ENCODE measurements at places on chromosomes 3 and 15.

GRCh38 chr15:82003916-82004315, 41.9 kb downstream of the MEX3B start:
- no peak for DNase-seq

GRCh38 chr3:119913021-119913420, 131.1 kb downstream of the NR1I2 start:
- no peak for DNase-seq

- no peak for DNase-seq
Measured at GRCh38 chr15:100716456-100717085, 114.2 kb downstream of the ASB7 start.

DNA sequence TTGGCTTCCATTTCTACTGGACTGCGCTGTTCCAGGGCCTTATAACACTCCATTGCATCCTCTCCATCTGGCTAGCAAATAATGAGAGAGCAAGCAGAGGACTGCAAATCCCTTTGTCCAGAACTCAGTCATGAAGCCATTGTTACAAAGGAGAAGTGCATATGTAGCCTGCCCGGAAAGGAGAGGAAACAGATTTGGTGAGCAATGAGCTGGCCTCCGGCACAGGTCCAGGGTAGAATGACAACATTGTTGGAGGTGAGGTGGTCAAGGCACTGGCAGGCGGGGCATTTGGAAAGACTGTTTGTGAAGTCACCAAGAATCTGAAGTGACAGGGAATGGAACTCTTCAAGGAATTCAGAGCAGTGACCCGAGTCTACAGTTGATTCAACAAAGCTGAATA, 25.0 kb upstream of the ATP1B3 start:
- DNase-seq = no peak

DNA sequence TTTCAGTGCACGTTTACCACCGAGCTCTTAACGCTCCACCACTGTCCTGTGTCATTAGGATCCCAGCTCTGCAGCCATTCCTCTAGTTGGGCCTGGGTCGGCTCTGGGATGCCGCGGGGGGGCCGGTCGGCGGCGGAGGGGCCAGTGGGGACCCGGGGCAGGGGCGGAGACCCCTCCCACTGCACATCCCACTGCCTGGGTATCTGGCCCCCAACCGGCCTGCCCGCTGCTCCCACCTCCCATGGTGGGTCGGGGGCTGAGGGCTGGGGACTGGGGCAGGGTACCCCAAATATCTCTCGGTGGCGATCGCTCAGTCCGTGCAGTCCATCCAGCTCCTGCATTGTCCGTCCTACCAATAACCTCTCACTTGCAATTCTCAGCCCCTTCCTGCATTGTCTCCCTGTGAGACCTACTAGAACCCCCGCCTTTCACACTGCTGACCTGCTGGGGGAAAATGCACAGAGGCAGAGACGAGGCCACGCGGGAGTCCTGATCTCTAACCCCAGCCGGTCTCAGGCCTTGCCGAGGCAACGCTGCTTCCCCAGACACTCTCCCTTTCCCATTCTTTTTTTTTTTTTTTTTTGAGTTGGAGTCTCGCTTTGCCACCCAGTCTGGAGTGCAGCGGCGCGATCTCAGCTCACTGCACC, 24.0 kb upstream of the MUC20 start:
- DNase-seq = no peak

DNA sequence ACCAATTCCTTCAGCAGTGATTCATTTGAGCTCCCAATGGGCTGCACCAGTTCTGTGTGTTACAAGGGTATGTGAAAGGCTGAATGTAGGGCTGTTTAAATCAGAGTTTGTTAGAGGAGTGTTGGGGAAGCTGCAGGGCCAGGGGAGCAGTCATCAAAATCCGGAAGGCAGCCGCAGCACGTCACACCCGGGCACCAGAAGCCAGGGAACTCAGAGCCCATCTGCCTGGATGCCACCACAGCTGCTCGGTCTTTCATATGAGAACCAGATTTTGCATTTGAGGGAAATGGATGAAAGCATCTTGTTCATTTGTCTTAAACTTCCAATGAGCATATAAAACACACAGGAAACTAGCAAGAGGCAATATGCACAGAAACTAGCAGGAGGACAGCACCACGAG, 24.2 kb upstream of the NEO1 start:
- no peak for DNase-seq

DNA sequence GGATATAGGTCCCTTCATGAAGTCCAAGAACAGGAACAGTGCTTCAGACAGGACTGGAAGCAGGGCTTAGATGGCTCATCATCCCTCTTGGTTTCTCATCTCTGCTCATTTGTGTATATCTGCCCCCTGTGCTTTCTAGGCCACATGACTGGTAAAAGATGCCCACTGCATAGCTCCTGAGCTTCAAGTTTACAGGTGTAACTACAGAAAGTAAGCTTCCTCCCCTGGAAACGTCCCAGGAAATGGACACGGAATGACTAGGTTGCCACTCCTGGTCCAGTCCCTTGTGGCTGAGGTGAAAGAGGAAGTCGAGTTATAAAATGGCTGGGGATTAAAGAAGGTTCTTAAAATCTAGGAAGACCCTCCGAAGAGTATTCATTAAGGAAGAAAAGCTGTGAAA, 32.5 kb downstream of the MYO5A start:
- no peak for DNase-seq

DNA sequence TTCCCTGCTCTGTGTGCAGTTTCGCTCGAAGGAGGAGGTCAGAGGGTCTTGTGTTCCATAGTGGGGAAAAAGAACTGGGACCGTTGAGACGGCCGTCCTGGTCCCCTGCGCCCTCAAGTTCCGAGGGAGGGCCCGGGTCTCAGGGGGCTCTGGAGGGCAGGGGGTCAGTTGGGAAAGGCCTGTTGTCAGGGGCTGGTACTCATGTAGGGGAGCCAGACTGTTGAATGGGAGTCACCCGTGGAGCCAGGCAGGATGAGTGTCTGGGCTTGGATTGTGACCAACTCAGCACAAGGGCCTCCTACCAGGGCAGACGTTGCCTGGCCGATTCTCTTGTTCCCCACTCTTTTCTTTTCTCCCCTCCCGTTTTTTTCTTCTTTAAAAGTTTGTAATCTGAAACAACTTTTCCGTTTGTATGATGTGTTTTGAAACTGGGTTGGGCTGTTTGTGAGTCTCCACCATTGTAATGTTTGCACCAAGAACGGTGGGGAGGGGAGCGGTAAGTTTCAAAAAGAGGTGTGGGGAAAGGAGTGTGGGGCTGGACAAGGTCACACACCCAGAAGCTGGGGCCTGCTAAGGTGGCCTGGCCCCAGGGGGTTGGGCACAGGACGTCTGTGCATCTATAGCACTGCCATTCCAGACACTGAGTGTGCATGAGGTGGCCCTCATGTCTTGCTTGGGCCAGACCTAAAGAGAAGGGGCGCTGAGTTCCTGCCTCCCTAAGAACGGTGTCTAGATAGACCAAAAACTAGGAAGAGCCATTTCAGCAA, 1.1 kb downstream of the CMTM7 start:
- DNase-seq = peak; percentile 79

DNA sequence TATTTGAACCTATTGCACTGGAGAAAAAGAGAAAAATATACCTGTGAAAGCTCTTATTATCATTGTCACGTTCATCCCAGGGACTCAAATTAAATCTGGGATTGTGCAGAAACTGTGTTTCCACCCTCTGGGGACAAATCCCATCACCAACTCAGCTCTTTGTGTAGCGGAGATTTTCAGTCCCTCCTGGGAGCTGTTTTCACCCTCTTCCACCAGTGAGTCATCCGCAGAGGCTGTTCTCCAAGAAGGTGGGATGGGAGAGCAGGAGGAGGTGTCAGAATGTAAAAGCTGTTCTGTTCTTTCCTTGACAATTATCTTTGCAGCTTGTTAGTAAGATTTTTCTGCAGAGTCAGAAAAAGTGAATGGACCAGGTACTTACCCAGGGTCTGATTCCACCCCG, 28.0 kb downstream of the SV2B start:
- no peak for DNase-seq

DNA sequence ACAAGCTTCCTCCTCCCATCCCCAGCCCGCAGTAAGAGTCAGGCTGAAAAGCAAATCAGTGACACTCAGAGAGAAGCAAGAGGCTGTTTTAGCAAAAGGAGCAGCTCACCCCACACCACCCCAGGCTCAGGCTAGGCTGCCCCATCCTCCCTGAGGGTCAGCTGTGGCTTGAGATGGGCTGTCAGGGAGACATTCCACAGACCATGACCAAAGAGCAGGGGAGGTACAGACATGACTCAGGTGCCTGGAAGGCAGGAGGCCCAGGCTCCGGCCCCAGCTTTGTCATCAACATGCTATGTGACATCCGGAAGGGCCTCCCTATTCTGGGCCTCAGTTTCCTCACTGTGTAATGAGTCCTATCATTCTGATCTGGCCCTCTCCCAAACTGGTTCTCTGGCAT, 24.7 kb downstream of the HCN4 start:
- DNase-seq = no peak

Data from GM03348 (cell line).